Mesothelial cell of epicardium (in vitro differentiated cells): ENCODE measurements at places on chromosomes 3 and 15.

DNA sequence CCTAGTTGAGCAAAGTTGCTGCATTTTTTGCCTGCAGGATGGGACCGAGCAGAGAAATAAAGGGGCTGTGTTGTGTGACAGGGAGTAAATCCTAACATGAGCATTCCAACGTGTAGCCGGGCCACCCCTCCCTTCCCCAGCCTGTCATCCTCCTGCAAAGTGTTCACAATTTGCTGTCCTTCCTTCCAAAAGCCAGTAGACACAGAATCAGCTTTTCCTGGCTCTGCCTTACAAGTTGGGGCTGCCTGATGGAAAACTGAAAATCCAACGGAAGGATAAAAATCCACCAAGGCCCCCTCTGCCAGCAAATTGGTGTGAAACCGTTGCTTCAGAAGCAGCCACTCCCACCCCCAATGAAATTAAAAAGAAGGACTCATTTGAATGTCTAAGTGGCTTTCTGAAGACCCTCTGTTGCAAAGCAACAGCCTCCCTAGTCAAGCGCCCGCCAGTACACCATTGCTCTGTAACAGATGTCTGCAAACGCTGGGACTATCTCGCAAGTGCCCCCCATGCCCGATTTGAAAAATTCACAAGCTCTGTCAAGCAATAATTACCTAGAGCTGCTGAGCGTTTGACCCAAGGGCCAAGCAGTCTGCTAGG, 665 bp downstream of the FRMD4B start:
- H3K27ac ChIP-seq = no peak overlapping the region
- H3K36me3 ChIP-seq = no peaks in the 10 kb centered on the region
- H3K27me3 ChIP-seq = peaks cover 89% of the 10 kb centered on the region

GRCh38 chr3:43423142-43423541, 136.8 kb downstream of the SNRK start:
- no peak overlapping the region for H3K4me3 ChIP-seq
- DNase-seq = no peak
- H3K36me3 ChIP-seq = peaks cover 18% of the 10 kb centered on the region
- no peaks in the 10 kb centered on the region for H3K27me3 ChIP-seq
- H3K4me1 ChIP-seq = no peaks in the 10 kb centered on the region
- no peak overlapping the region for H3K27ac ChIP-seq

- peaks cover 14% of the 10 kb centered on the region for H3K4me1 ChIP-seq
- DNase-seq = no peak
- no peaks in the 10 kb centered on the region for H3K36me3 ChIP-seq
- H3K27me3 ChIP-seq = peaks cover 11% of the 10 kb centered on the region
These were observed 66.9 kb downstream of the FOXB1 start for GRCh38 chr15:60070838-60071493.

DNA sequence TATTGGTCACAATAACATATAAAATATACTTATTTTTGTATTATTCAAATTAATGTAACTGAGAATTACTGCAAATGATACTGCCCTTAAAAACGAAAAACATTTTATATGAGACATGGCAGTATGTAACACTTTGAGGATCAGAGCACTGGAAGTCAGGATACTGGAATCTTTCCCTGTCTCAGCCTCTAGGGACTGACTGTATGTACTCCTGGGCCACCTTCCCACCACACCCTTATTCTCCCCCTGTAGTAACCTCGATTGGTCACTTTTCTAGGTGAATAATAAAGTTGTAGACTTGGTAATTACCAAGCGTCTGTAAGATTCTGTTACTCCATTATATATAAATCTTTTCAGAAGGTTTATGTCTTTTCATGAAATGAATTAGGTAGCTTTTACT, 43.0 kb downstream of the LRRC49 start:
- no peaks in the 10 kb centered on the region for H3K27me3 ChIP-seq
- DNase-seq = no peak
- H3K4me3 ChIP-seq = no peak overlapping the region
- peaks cover 18% of the 10 kb centered on the region for H3K4me1 ChIP-seq
- H3K27ac ChIP-seq = no peak overlapping the region

DNA sequence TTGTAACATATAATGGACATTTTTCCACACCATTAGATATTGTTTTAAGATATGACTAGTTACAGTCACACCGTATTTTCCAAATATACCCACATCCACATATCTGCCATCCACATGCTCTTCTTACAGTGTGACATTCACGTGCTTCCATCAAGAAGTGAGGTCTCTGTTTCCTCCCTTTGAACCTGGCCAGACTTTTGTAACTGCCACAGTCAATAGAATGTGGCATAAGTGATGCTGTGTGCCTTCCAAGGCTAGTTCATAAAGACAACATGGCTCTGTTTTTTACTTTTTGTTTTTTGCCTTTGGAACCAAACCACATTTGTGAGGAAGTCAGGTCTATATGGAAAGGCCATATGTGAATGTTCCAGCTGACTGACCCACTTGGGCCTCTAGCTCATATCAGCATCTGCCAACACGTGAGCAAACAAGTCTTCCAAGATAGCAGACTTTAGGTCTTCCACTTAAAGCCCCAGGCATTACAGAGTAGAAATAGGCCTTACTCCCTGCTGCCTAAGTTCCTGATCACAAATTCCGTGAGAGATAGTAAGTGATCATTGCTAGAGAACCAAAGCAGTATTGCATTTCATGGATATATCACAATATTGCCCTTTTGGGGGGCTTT, 27.1 kb downstream of the EIF1B start:
- no peak overlapping the region for H3K4me3 ChIP-seq
- no peak overlapping the region for H3K27ac ChIP-seq
- DNase-seq = no peak
- H3K27me3 ChIP-seq = no peaks in the 10 kb centered on the region
- no peaks in the 10 kb centered on the region for H3K4me1 ChIP-seq
- H3K36me3 ChIP-seq = no peaks in the 10 kb centered on the region

DNA sequence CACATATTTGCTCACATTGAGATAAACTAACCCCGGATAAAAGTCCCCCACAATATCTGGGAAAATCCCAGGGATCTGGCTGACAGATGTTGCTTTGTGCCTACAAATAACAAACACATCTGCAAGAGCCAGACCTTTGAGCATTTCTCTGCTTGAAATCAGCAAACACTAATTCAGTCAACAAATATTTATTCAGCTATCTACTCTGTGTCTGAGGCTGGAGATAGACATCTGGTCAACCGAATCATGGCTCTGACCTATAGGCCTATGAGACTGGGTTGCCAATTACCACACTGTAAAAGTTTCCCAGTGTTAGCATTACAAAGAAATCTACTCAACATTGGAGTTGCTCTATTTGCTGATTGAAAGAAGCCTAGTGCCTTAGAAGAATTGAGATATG, 201.1 kb upstream of the CADPS start:
- H3K4me1 ChIP-seq = no peaks in the 10 kb centered on the region
- no peak overlapping the region for H3K4me3 ChIP-seq
- no peak overlapping the region for H3K27ac ChIP-seq
- no peak for DNase-seq
- H3K27me3 ChIP-seq = peaks cover 51% of the 10 kb centered on the region

DNA sequence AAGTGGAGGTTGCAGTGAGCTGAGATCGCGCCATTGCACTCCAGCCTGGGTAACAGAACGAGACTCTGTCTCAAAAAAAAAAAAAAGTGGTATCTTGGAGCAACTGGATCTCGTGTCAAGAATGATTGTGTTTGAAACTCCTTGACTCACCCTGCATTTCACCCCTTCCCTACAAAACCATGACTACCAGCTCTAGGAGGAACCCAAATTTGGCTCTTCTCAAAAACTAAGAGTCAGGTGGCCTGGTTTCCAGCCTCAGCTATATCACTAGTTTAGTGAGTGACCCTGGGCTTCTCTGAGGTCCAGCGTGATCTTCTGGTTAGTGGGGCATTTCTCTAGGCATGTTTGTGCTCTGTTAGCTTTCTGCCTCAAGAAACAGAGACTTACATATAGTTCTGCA, 222.1 kb downstream of the FAM43A start:
- H3K4me3 ChIP-seq = no peak overlapping the region
- no peak overlapping the region for H3K27ac ChIP-seq
- H3K4me1 ChIP-seq = peaks cover 2% of the 10 kb centered on the region
- H3K36me3 ChIP-seq = no peaks in the 10 kb centered on the region
- peaks cover 3% of the 10 kb centered on the region for H3K27me3 ChIP-seq

- H3K36me3 ChIP-seq = no peaks in the 10 kb centered on the region
- no peak overlapping the region for H3K27ac ChIP-seq
- no peak overlapping the region for H3K4me3 ChIP-seq
- DNase-seq = no peak
- H3K4me1 ChIP-seq = peaks cover 5% of the 10 kb centered on the region
- H3K27me3 ChIP-seq = no peaks in the 10 kb centered on the region
These were observed 1455.9 kb downstream of the SI start for GRCh38 chr3:163622384-163622783.

GRCh38 chr15:51484781-51485180, 137.8 kb downstream of the DMXL2 start:
- H3K4me3 ChIP-seq = no peak overlapping the region
- H3K4me1 ChIP-seq = no peaks in the 10 kb centered on the region
- H3K27me3 ChIP-seq = no peaks in the 10 kb centered on the region

DNA sequence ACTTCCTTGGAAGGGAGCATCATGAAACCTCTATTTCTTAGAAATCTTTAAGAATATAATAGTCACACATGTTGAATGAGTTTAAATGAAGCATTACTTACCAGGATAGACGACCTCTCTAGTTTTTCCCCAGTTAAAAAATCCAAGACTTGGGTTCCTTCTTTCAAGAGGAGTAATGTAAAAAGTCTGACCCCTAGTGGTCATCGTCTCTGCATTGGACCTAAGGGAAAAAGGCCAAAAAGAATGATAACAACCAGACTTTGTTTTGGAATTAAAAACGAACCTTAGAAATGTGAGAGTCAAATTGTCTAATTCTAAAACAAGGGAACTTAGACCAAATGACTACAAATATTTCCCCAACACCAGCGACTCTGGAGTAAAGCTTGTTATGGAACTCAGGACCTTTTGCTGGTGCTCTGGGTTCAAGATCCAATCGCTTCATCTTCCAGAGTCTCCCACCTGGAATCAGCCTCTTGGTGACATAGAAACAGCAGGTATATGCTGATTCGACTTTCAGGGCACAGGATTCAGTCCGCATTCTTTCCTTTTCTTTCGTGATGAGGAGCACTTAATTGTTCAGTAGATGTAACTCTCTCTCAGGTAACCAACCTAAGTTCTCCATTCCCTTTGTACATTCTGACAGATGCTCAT, 214.8 kb upstream of the TPRG1 start:
- no peaks in the 10 kb centered on the region for H3K27me3 ChIP-seq
- no peaks in the 10 kb centered on the region for H3K36me3 ChIP-seq
- no peak overlapping the region for H3K4me3 ChIP-seq

- H3K27ac ChIP-seq = no peak overlapping the region
- no peaks in the 10 kb centered on the region for H3K36me3 ChIP-seq
- peaks cover 8% of the 10 kb centered on the region for H3K27me3 ChIP-seq
- no peak overlapping the region for H3K4me3 ChIP-seq
- no peaks in the 10 kb centered on the region for H3K4me1 ChIP-seq
These were observed 53.5 kb upstream of the KPNA4 start for GRCh38 chr3:160618878-160619277.

DNA sequence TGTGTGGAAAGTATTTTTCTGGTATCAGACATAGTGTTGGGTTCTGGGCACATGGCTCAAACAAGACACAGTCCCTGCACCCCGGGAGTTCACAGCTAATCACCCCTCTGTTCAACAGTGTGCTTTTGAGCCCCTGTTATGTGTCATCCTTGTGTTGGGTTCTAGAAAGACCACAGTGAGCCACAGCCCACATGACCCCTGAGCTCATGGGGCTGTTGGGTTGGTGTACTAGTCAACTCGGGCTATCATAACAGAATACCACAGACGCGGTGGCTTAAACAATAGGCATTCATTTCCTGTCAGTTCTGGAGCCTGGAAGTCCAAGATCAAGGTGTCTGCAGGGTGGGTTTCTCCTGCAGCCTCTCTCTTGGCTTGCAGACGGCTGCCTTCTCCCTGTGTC, 100.0 kb downstream of the DNAJB8 start:
- H3K4me1 ChIP-seq = peaks cover 15% of the 10 kb centered on the region
- H3K27me3 ChIP-seq = no peaks in the 10 kb centered on the region
- no peak overlapping the region for H3K4me3 ChIP-seq
- H3K27ac ChIP-seq = no peak overlapping the region

GRCh38 chr15:100900136-100900794, 18.9 kb upstream of the LRRK1 start:
- H3K27me3 ChIP-seq = peaks cover 7% of the 10 kb centered on the region
- H3K4me1 ChIP-seq = peaks cover 14% of the 10 kb centered on the region
- H3K36me3 ChIP-seq = no peaks in the 10 kb centered on the region
- H3K4me3 ChIP-seq = no peak overlapping the region
- no peak for DNase-seq

GRCh38 chr15:24054547-24055245, 367.6 kb upstream of the NDN start:
- no peaks in the 10 kb centered on the region for H3K4me1 ChIP-seq
- no peaks in the 10 kb centered on the region for H3K36me3 ChIP-seq
- H3K4me3 ChIP-seq = no peak overlapping the region
- no peaks in the 10 kb centered on the region for H3K27me3 ChIP-seq

DNA sequence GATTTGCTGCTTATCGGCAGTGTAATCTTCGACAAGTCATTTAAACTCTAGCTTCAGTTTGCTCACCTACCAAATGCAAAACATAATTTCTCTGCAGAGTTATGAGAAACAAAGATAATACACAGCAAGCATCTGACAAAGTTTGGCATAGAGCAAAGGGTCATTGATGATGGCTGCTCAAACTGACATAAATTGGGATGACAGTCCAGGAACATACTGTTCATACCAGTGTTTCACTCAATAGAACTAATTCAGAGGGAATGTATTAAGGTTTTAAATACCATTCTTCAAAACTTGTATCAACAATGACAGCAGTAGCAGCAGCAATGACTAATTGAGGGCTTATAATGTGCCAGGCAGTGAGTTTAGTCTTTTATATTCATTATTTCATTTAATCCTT, 137.6 kb downstream of the SPATA16 start:
- H3K27ac ChIP-seq = no peak overlapping the region
- H3K36me3 ChIP-seq = peaks cover 3% of the 10 kb centered on the region
- no peak overlapping the region for H3K4me3 ChIP-seq
- H3K4me1 ChIP-seq = peaks cover 15% of the 10 kb centered on the region

- H3K4me1 ChIP-seq = peaks cover 15% of the 10 kb centered on the region
- peaks cover 5% of the 10 kb centered on the region for H3K27me3 ChIP-seq
- H3K36me3 ChIP-seq = no peaks in the 10 kb centered on the region
- DNase-seq = no peak
- no peak overlapping the region for H3K27ac ChIP-seq
- no peak overlapping the region for H3K4me3 ChIP-seq
These were observed 70.5 kb upstream of the ATP2C1 start for GRCh38 chr3:130823241-130823884.

GRCh38 chr15:43212299-43212698, 8.5 kb downstream of the EPB42 start:
- no peak overlapping the region for H3K4me3 ChIP-seq
- H3K4me1 ChIP-seq = no peaks in the 10 kb centered on the region
- no peaks in the 10 kb centered on the region for H3K36me3 ChIP-seq

GRCh38 chr3:84318273-84318809, 640.4 kb upstream of the CADM2 start:
- no peak overlapping the region for H3K4me3 ChIP-seq
- H3K4me1 ChIP-seq = no peaks in the 10 kb centered on the region
- no peak overlapping the region for H3K27ac ChIP-seq
- peaks cover 9% of the 10 kb centered on the region for H3K27me3 ChIP-seq

GRCh38 chr3:175410251-175410650, 551.1 kb downstream of the NAALADL2 start:
- DNase-seq = no peak
- no peak overlapping the region for H3K4me3 ChIP-seq
- peaks cover 13% of the 10 kb centered on the region for H3K4me1 ChIP-seq
- H3K27me3 ChIP-seq = no peaks in the 10 kb centered on the region
- H3K36me3 ChIP-seq = no peaks in the 10 kb centered on the region
